ENCODE measurements at places on chromosomes 12 and 14. TPM values are rescaled to one million over a fixed set of nuclear protein-coding genes. Genes with fewer than 3 reads are reported as not detected.

The KERA gene
- total RNA-seq = not detected

The RIPK3 gene
- total RNA-seq = 2.6 TPM

The PIWIL1 gene
- not detected for total RNA-seq

The DAO gene
- total RNA-seq = not detected

DNA sequence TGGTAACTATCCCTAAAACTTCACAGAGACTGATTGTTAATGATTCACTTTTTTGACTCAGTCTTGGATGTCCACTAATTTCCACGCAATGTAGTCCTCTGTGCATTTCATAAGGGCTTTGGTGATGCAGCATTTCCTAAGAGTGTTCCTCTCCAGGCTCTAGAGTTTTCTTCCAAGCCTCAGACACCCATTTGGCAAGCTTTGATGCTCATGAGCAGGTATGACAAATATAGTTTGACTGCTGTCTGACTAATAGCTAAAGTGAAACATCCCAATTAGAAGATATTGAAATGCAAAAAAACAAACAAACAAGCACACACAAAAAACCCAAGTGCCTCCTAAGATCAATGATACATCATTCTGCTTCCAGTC, 1.5 kb upstream of the VAMP1 start:
- no peaks in the 10 kb centered on the region for H3K36me3 ChIP-seq
- no peaks in the 10 kb centered on the region for H3K27me3 ChIP-seq
- H3K4me3 ChIP-seq = no peak overlapping the region
- no peak for DNase-seq
- peaks cover 29% of the 10 kb centered on the region for H3K4me1 ChIP-seq

- H3K4me1 ChIP-seq = peaks cover 10% of the 10 kb centered on the region
- H3K4me3 ChIP-seq = no peak overlapping the region
- no peaks in the 10 kb centered on the region for H3K36me3 ChIP-seq
Measured at GRCh38 chr14:93830753-93831461, 42.6 kb upstream of the PRIMA1 start.

DNA sequence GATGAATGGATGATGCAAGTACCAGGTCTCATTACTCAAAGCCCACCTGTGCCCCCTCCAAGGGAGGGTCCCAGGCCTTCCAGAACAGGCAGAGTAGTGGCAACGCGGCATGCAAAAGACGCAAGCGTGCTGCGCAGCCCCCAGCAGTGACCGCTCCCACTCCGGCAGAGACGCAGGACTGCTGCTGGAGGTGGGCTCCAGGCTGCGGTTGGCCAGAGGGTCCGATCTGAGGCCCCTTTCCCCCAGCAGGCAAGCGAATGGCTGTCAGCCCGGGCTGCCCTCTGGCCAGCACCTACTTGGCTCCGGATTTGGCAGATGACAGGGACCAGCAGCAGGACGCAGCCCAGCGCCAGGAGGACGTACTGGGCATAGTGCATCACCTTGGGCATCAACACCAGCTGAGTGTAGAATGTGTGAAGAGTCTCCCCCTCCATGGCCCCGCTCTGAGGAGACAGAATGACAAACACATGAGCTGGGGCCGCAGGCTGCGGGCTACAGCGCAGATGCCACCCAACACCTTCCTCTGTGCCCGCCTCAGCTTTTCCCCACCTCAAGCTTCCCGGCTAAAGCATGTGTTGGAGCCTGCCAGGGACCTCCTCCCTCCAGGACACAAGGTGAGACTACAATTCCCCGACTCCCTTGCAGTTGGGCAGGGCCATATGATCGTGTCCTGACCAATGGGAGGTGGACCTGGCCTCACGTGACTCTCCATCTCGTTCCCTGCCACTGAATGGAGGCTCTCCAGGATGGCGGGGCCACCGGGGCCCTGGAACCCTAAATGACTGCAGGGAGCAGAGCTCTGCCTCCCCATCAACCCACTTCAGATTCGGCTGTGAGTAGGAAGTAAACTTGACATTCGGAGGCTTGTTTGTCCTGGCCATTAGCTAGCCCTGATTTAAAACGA, 77.4 kb downstream of the SCARB1 start:
- no peaks in the 10 kb centered on the region for H3K36me3 ChIP-seq
- no peak overlapping the region for H3K27ac ChIP-seq
- H3K4me1 ChIP-seq = no peaks in the 10 kb centered on the region

- no peaks in the 10 kb centered on the region for H3K36me3 ChIP-seq
- peaks cover 61% of the 10 kb centered on the region for H3K4me1 ChIP-seq
- no peaks in the 10 kb centered on the region for H3K27me3 ChIP-seq
- peak; percentile 73 for DNase-seq
Measured at GRCh38 chr12:45232756-45233372, 17.0 kb downstream of the ANO6 start.

- H3K27me3 ChIP-seq = no peaks in the 10 kb centered on the region
- no peaks in the 10 kb centered on the region for H3K36me3 ChIP-seq
- peak overlapping the region; percentile 86 for H3K27ac ChIP-seq
- DNase-seq = no peak
Measured at GRCh38 chr14:102777711-102778337, 575 bp downstream of the TRAF3 start.

DNA sequence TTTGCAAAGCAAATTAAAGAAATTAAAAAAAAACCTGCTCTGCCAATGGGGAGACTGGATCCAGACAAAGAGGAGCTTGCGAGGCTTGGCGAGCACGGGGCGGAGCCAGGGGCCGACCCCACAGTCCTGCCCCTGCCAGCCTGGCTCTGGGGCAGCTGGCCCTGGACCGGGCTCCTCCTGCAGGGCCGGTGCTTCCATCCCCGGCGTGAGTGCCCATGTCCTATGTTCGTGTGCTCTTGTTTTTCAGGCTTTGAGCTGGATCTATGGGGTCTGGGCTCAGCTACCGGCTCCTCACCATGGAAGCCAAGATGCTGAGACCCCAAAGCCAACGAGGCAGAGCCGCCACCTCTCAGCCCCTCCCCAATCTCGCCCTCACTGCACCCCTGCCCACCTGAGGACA, 176.8 kb downstream of the KIF26A start:
- H3K36me3 ChIP-seq = no peaks in the 10 kb centered on the region
- H3K27ac ChIP-seq = no peak overlapping the region
- H3K4me1 ChIP-seq = no peaks in the 10 kb centered on the region
- H3K27me3 ChIP-seq = no peaks in the 10 kb centered on the region
- peak; percentile 55 for DNase-seq

DNA sequence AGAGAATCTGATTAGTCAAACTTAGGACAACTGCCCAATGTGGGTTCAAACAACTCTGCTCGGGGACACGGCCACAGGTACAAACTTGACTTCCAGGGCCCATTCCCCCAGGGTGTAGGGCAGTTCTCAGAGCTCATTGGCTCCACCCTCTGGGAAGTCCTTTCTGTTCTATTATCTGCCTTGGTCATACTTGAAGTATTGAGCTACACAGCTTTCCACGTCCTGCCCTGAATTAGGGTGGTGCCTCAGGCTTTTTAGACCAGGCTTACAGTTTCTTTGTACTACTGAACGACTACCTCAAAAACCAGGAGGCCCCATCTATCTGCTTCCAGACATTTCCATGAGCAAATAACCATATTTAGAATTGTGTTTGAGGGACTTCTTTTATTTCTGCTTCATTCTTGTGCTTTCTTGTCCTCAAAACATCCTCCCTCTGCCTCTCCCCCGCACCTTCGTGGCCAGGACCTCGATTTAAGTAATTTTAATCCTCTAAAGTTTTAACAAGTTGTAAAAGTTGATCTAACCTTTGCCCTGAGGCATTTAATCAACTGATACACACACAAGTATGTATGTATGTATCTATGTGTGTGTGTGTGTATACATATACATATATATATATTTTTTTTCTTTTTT, 281.7 kb upstream of the AMIGO2 start:
- no peak overlapping the region for H3K4me3 ChIP-seq
- H3K4me1 ChIP-seq = no peaks in the 10 kb centered on the region
- no peaks in the 10 kb centered on the region for H3K36me3 ChIP-seq
- H3K27me3 ChIP-seq = no peaks in the 10 kb centered on the region
- no peak for DNase-seq
